ENCODE measurements at places on chromosomes 1 and 21. TPM values are rescaled to one million over a fixed set of nuclear protein-coding genes. Genes with fewer than 3 reads are reported as not detected.

NEK2 gene
- 45.6 TPM for total RNA-seq

NR0B2 gene
- not detected for total RNA-seq

AMIGO1 gene
- 1.0 TPM for total RNA-seq

SYCP1 gene
- not detected for total RNA-seq
